ENCODE measurements at places on chromosomes 12 and 14.

DNA sequence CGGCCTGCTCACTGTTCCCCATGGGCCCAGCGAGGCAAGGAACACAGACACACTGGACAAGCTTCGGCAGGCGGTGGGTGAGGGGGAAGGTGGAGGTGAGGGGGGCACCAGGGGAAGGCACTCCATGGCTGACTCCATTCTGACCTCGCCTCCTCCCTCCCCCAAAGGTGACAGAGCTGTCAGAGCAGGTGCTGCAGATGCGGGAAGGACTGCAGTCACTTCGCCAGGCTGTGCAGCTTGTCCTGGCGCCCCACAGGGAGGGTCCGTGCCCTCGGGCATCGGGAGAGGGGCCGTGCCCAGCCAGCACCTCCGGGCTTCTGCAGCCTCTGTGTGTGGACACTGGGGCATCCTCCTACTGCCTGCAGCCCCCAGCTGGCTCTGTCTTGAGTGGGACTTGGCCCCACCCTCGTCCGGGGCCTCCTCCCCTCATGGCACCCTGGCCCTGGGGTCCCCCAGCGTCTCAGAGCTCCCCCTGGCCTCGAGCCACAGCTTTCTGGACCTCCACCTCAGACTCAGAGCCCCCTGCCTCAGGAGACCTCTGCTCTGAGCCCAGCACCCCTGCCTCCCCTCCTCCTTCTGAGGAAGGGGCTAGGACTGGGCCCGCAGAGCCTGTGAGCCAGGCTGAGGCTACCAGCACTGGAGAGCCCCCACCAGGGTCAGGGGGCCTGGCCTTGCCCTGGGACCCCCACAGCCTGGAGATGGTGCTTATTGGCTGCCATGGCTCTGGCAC lies 10.6 kb downstream of the MCRS1 start:
- DNase-seq: no peak

GRCh38 chr12:76713130-76713529 lies 50.8 kb upstream of the ZDHHC17 start:
- DNase-seq: no peak

DNA sequence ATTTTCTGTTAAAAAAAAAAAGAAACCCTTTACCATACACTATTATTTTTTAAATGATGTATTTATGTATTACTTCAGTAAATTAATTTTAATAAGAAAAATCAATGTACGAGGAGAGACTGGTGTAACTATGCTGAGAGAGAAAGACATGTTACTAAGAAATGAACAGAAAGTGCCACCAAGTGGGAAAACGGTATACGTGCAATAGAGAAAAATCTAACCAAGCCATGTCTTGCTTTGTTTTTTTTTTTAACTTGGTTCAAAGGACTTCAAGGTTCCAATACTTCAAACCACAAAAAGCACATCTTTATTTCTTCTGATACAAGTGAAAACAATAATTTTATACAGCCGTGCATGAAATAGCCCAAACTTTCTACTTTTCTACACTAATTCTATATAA lies 22.9 kb downstream of the NDUFA12 start:
- no peak for DNase-seq

DNA sequence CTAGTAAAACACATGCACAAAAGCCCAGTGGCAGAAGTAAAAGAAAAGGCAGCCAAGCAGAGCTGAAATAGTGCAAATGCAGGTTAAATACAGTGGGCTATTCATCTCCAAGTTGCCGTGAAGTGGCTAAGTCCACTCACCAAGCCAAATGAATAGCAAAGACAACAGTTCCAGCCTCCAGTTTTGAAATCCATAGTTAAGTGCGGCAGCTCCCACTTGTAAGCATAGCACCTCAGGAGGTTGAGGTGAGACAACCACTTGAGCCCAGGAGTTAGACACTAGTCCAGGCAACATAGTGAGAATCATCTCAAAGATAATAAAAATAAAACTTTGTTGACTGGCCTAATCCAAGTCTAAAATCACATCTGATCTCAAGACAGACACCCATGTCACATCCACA lies 9.8 kb upstream of the PHLDA1 start:
- no peak for DNase-seq

DNA sequence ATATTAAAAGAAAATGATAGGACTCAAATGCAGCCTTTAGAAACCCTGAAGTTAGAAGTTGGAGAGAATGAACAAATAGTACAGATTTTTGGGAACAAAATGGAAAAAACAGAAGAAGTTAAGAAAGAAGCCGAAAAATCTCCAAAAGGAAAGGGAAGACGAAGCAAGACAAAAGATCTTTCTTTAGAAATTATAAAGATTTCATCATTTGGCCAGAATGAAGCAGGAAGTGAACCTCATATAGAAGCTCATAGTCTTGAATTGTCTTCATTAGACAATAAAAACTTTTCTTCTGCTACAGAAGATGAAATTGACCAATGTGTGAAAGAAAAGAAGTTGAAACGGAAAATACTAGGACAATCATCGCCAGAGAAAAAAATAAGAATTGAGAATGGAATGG lies 31.4 kb upstream of the TOMM20L start:
- no peak for DNase-seq

DNA sequence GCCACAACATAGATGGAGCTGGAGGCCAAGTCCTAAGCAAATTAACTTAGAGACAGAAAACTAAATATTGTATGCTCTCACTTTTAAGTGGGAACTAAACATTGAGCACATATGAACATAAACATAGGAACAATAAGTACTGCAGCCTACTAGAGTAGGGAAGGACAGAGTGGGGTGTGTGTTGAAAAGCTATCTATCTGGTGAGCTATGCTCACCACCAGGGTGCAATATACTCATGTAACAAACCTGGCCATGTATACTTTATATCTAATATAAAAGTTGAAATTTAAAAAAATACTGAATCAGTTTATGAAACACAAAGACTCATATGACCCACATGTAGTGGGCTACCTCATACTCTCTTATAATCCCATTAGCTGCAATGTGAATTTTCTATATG lies 1305.0 kb downstream of the LRFN5 start:
- no peak for DNase-seq

DNA sequence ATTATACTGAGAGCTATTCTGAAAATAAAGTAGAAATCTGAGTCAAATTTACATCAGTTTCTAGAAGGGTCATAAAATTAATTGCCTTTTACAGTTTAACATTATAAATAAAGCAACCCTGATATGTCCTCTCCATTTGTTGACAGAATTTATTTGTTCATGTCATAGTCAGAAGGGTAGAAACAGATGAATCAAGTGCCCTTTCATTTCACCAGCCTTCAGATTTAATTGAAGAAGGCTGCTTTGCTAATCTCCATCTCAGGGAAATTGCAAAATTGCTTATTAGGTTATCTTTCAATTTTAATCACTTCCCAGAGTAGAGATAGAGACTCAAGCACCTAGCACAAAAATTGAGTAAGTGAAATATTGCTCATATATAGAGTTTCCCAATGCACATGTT lies 76.8 kb downstream of the ATXN7L3B start:
- no peak for DNase-seq

GRCh38 chr14:91654836-91655235 lies 77.0 kb downstream of the CATSPERB start:
- no peak for DNase-seq

DNA sequence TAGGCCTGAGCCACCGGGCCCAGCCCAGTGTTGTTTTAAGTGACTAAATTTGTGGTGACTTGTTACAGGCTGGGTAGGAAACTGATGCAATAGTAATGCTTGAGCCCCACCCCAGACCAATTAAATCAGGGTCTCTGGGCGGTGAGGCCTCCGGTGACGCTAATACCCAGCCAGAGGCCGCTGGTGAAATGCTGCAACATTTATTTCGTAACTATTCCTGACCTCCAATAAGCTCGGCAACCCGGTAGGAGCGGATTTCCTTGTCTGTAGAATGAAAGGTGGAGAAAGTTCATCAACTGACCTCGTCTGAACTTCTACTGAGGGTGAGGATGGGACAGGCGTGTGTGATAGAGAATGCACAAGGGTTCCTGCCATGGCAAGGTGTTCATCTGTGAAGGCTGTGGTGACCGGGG lies 42.3 kb downstream of the FZD10 start:
- no peak for DNase-seq

DNA sequence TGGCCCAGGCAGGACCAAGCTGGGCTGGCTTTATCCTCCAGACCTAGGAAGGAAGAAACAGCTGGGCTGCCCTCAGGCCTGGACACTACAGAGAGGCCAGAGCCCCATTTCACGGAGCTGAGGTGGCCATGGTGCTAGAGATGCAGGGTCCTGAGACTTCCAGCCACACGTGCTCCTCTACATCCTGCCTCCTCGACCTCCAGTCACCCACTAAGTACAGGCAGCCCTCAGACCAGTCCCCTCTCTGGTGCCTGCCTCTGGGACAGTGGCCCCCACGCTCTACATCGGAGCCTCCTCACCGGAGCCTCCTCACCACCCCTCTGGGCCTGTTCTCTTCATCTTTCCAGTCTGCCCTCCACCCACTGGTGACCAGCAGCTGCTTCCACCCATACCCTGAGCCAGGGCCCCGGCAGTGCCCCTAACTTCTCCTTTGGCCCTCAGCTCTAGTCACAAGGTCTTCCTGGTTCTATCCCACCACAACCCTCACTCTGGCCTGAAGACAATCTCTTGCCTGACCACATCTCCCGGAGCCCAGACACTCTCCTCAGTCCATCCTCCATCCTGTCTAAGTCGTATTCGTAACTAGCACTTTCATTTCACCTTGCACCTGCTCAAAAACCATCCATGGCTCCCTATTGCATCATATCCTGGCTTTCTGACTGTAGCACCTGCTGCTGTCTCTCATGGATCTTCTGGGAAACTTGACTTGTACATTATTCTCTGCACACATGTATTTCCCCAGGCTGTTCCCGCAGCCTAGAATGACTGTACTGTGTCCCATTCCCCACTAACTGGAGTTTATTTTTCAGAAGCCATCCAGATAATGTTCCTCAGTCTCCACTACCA lies 43.9 kb downstream of the DIO3 start:
- no peak for DNase-seq

GRCh38 chr14:25079311-25079710 lies 29.4 kb upstream of the STXBP6 start:
- no peak for DNase-seq

GRCh38 chr12:115078990-115079389 lies 395.0 kb upstream of the TBX3 start:
- DNase-seq: no peak

GRCh38 chr12:31519511-31519910 lies 71.4 kb downstream of the DENND5B start:
- DNase-seq: no peak

DNA sequence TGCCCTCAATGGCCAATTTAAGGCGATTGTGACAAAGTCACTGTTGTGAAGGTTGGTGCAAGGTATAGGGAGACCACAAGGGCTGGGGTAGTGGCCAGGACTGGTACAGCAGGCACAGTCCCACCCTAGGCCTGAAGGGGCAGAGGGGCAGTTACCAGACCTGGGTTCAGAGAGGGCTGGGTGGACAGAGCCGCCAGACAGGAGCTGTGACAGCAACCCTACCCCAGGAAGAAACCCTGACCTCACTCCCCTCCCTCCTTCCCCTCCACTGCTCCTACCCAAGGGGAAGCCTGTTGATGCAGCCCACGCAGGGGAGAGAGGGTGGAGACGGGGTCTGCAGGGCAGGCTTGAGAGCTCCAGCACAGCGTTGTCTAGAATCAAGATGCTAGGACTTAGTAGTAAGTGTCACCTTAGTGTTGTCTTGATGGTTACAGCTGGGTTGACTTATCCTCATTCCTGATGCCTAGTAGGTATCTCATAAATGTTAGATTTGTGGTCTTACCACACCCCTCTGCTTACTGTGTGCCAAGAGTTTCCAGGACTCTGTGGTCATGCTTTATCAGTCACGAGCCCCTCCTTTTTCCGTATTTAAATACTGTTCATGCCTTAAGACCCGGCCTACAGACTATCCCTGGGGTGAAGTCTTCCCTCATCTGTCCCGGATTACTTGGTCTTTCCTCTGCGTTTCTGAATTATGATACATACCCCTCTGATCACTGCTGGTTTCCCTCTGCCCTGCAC lies 14.4 kb downstream of the EML1 start:
- DNase-seq: no peak

DNA sequence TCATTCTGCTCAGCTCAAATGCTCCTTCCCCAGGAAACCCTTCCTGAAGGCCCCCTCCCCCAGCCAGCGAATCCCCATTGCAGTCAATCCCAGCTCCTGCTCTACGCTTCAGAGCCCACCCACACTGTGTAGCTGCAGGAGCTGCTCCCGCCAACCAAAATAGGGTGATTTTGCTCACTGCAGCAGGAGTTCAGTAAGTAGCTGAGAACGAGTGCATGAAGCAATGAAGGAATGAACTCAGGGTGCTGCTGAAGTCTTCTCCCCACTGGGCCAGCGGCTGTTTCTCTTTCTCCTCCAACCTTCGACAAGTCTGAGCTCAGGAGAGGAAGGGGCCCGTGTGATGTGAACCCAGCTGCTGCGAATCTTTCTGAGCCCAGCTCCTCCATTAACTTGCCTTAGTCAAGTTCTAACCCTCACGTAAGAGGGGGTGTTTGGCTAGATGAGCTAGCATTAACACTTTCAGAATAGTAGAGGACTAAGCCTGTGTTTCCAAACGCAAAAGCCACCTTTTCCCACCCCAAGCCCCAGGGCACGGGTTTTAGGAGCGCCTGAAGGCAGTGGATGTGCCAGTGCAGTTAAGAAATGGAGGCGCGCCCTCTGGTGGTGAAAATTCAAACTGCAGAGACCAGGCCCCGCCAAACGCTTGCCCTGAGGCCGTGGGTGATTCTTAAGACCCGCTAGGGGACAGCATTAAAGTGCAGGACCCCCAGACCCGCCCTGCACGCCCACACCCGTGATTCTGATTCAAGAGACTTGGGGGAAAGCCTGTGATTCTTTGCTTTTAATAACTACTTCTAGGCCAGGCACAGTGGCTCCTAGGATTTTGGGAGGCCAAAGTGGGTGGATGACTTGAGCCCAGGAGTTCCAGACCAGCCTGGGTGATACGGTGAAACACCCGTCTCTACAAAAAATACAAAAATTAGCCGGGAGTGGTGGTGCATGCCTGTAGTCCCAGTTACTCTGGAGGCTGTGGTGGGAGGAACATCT lies 11.9 kb upstream of the SERPINA4 start:
- DNase-seq: no peak

- DNase-seq: no peak
These were observed 267 bp downstream of the CFAP251 start for GRCh38 chr12:121918679-121919038.

DNA sequence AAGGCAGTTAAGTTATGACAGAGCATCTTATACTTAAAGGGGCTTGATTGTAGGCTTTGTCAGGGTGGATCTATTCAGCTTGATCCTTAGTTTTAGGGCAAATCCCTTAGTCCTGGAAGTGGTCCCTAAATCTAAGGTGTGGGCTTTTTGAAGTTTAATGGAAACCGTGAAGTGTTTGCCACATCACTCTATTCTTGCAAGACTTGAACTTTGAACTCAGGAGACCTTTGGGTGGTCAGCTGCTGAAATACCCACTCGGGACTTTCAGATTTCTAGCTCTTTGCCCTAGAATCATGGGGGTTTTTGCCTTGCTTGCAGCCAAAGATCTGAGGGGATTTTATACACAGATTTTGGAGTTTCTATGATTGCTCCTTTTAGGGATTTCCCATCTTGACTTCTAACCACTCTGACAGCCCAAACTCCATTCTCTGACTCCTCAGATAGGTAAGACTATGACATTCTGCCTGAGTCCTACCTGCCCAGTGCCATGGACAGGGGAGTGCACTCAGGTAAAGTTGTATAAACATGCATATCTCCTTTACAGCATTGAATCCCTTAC lies 39.9 kb downstream of the SNAPC1 start:
- no peak for DNase-seq

GRCh38 chr14:39430762-39431415 lies 1.3 kb downstream of the FBXO33 start:
- DNase-seq: no peak

All from suprapubic skin (tissue), 4 donors.